ENCODE measurements at places on chromosomes 2 and 18. TPM values are rescaled to one million over a fixed set of nuclear protein-coding genes. Genes with fewer than 3 reads are reported as not detected.
A peak's percentile ranks its signal among the peaks of the same experiment; 100 is the strongest.

ZNF396 gene
- total RNA-seq: 0.54 TPM

- H3K4me3 ChIP-seq: peak overlapping the region; percentile 97
- peak overlapping the region; percentile 80 for H3K27ac ChIP-seq
- H3K27me3 ChIP-seq: no peaks in the 10 kb centered on the region
Observed at GRCh38 chr2:138502255-138503086, 901 bp downstream of the SPOPL start.

DNA sequence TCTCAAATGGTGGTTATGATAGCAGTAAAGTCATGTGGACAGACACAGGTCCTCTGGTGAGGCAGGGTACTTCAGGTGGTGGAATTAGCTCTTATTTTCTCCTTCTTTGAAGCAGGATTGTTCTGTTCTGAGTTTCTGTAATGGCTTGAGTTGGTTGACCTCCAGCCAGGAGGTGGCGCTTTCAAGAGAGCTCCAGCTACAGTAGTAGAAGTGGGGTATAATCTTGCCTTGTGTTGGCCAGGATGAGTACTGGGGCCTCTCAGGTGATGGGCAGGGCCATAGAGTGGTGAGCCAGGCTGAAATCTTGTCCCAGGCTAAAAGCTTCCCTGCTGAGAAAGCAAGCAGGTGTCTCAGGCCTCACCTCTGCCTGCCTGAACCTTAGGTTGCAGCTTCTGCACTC is 52.5 kb upstream of the CSRNP3 start:
- DNase-seq: no peak
- no peak overlapping the region for H3K4me3 ChIP-seq
- H3K27ac ChIP-seq: no peak overlapping the region

DNA sequence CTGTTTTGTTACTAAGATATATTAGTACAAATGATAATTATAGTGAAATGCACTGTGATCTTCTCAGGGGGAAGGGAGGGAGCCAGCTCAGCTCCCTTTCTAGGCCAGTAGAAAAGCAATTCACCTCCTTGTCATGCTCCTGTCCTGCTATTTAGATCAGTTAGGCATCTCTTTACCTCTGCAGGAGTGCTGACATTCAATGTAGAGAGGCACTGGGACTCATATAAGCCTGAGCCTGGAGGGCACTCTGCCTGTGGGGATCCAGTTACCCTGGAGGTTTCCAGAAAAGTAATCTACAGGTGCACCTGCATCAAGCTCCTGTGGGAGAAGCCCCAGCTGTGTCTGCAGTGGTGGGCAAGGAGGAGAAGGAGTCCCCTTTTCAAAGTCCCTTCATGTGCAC is 277.0 kb downstream of the CPS1 start:
- H3K27ac ChIP-seq: no peak overlapping the region
- no peaks in the 10 kb centered on the region for H3K36me3 ChIP-seq
- no peak for DNase-seq
- no peak overlapping the region for H3K4me3 ChIP-seq

DNA sequence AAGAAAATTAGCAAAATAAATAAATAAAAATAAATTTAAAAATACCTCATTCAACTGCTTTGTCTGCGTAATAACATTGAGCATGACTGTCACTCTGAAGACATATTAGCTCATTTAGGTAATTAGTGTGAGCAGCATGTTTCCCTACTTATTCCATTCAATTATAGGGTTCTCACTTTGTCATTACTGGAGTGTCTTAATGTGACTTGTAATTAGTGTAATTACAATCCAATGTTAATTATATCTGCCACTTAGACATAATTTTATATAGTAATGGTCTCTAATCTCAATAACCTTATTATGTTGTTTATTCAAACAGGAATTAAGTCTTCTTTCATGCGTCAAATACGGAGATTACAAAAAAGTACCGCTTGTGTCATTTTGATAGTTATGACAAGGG is 893.9 kb upstream of the ACVR2A start:
- H3K27ac ChIP-seq: no peak overlapping the region
- DNase-seq: no peak
- H3K27me3 ChIP-seq: no peaks in the 10 kb centered on the region
- H3K36me3 ChIP-seq: no peaks in the 10 kb centered on the region

C2orf78 gene
- not detected for total RNA-seq

- no peak overlapping the region for H3K4me3 ChIP-seq
- peak overlapping the region; percentile 55 for H3K27ac ChIP-seq
- peak; percentile 76 for DNase-seq
- H3K27me3 ChIP-seq: no peaks in the 10 kb centered on the region
Observed at GRCh38 chr2:215654148-215654819, 218.4 kb upstream of the FN1 start.

SOX11 gene
- 4.7 TPM for total RNA-seq

BABAM2 gene
- total RNA-seq: 16.7 TPM

GRB14 gene
- not detected for total RNA-seq

DNA sequence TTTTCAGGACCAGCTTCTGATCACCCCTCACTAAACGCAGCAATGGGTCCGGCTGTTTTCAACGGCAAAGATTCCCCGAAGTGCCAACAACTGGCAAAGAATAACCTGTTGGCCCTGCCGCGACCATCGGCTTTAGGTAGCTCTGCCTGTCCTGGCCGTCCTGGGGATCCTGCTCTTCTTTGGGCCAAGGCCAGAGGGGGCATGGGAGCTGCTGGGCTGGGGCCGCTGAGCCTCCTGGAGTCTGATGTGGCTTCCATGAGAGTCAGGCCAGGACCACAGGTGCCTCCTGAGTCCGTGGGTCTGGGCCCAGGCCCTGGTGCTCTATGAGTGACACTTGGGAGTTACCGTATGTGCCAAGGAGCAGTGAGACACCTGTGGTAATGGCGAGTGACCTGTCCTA is 46.9 kb downstream of the GREB1 start:
- no peaks in the 10 kb centered on the region for H3K36me3 ChIP-seq
- no peak overlapping the region for H3K4me3 ChIP-seq
- H3K27me3 ChIP-seq: peaks cover 30% of the 10 kb centered on the region

GAL3ST2 gene
- not detected for total RNA-seq

DNA sequence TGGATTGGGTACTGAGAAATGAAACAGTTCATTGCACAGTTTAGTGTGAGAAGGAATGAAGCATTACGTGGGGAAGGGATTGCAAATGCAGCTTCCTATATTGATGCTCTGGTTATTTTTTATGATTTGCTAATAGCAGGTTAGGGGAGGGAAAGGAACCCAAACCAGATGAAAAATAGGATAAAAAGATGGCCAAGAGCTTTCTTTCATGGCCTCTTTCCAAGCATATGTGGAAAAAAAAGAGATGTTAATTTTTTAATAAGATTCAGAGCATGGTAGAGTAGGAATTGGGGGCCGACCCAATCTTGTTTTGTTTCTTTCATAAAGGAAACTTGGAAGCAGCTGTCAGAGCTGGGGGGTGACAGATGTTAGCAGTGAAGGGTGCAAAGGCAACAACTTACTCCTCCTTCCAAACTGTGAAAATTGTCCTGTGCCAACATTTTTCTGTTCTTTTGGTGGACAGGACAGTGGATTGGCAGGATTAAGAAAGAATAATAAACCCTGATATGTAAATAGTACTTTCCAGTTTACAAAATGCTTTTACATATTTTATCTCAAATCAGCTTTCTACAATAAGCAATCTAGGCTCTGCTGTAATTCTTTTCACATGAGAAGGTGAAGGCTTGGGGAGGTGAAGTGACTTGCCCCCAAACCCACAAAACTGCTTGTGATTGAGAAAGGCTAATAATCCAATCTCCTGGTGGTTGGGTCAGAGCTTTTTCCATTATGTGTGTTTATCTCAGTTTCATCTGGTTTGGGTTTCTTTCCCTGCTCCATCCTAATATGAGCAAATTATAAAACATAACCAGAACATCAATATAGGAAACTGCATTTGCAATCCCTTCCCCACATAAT is 270.1 kb downstream of the ETAA1 start:
- peak; percentile 54 for DNase-seq
- H3K4me3 ChIP-seq: no peak overlapping the region
- H3K36me3 ChIP-seq: no peaks in the 10 kb centered on the region
- peaks cover 7% of the 10 kb centered on the region for H3K4me1 ChIP-seq

GRCh38 chr2:74706741-74707140 is 52.7 kb downstream of the SEMA4F start:
- no peak overlapping the region for H3K27ac ChIP-seq
- no peaks in the 10 kb centered on the region for H3K27me3 ChIP-seq
- no peak overlapping the region for H3K4me3 ChIP-seq
- no peaks in the 10 kb centered on the region for H3K36me3 ChIP-seq
- H3K4me1 ChIP-seq: peaks cover 6% of the 10 kb centered on the region

DNA sequence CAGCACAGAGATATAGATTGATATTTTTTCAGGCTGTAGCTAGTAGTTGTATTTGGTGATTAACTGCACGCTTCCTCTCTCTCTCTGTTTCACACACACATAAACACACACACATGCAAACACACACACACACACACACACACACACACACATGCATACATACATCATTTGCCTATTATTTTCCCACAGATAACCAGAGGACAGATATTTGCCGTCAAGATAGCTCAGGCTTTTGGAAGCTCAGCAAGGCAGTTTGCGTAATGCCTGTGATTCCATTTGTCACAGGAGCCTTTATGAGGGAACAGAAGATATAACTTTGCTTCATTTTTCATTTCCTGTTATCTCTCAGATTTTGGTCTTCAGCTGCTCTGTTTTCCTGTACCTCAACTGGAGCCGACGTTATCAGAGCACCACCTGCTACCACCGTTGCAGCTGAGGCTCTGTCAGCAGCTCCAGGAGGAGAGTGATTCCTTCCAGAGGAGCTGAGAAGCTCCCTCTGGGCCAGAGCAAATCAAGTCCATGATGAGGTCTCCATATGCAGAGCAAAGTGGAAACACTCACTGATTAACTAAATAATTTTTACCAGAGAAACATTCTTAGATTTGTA is 341.9 kb upstream of the PIK3C3 start:
- H3K4me3 ChIP-seq: no peak overlapping the region
- no peaks in the 10 kb centered on the region for H3K36me3 ChIP-seq
- no peak overlapping the region for H3K27ac ChIP-seq
- H3K27me3 ChIP-seq: no peaks in the 10 kb centered on the region
- H3K4me1 ChIP-seq: no peaks in the 10 kb centered on the region

GRCh38 chr2:177799531-177799930 is 273.0 kb downstream of the PDE11A start:
- peak; percentile 12 for DNase-seq
- H3K27ac ChIP-seq: no peak overlapping the region
- no peak overlapping the region for H3K4me3 ChIP-seq
- H3K36me3 ChIP-seq: no peaks in the 10 kb centered on the region
- no peaks in the 10 kb centered on the region for H3K27me3 ChIP-seq

GRCh38 chr18:5982332-5982731 is 87.0 kb upstream of the TMEM200C start:
- no peak overlapping the region for H3K27ac ChIP-seq
- H3K27me3 ChIP-seq: no peaks in the 10 kb centered on the region
- no peaks in the 10 kb centered on the region for H3K36me3 ChIP-seq
- H3K4me1 ChIP-seq: peaks cover 2% of the 10 kb centered on the region
- no peak for DNase-seq

GPR35 gene
- total RNA-seq: 0.28 TPM

ACMSD gene
- not detected for total RNA-seq

DNA sequence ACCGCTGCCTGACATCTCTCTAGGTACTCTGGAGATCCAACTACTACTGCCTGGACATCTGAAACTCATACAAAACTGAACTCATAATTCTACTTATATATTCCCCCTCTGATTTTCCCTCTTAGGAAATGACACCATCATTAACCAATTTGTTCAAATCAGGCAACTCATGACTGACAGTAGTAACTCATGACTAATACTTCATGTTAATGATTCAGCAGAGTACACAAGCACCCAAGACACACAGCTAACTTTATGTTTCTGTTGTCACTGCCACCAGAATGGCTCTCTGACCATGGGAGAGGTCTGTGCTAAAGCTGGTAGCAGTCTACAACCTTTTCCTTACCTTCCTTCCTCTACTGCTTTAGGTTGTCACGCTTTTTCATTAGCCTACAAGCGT is 91.1 kb downstream of the ITSN2 start:
- peaks cover 12% of the 10 kb centered on the region for H3K36me3 ChIP-seq
- no peaks in the 10 kb centered on the region for H3K27me3 ChIP-seq
- no peak overlapping the region for H3K27ac ChIP-seq
- H3K4me3 ChIP-seq: no peak overlapping the region
- DNase-seq: peak; percentile 26

SCYGR4 gene
- total RNA-seq: not detected

GRCh38 chr2:190763901-190764514 is 115.1 kb downstream of the NAB1 start:
- H3K4me3 ChIP-seq: no peak overlapping the region
- no peaks in the 10 kb centered on the region for H3K27me3 ChIP-seq
- peak; percentile 57 for DNase-seq
- no peak overlapping the region for H3K27ac ChIP-seq
- H3K36me3 ChIP-seq: no peaks in the 10 kb centered on the region

INPP5D gene
- under 0.01 TPM for total RNA-seq

CYP1B1 gene
- total RNA-seq: 1.1 TPM

IRS1 gene
- 21.1 TPM for total RNA-seq

HOXD11 gene
- total RNA-seq: not detected

TMEM150A gene
- total RNA-seq: 4.8 TPM

DYNAP gene
- total RNA-seq: not detected

DNA sequence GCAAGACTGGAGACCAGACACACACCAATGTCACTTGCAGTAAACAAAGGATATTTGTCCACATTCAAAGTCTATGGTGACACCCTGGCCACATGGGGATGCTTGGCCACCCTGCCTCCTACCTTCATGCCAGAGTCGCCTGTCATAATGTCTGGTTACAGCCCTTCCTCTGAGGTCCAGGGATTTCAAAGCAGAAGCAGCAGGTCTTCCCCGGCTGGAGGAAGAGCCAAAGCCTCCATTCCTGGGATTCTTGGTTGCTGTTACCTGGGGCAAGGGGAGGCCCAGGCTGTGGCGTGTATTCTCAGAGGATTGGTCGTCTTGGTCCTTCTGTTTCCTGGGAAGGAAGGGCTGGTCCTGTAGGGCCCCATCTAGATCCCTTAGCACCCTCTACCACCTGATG is 2.3 kb upstream of the ALPP start:
- DNase-seq: no peak
- peaks cover 40% of the 10 kb centered on the region for H3K27me3 ChIP-seq
- no peaks in the 10 kb centered on the region for H3K4me1 ChIP-seq
- no peak overlapping the region for H3K4me3 ChIP-seq

- no peak overlapping the region for H3K27ac ChIP-seq
- no peaks in the 10 kb centered on the region for H3K36me3 ChIP-seq
- H3K4me3 ChIP-seq: no peak overlapping the region
- peaks cover 6% of the 10 kb centered on the region for H3K4me1 ChIP-seq
- H3K27me3 ChIP-seq: no peaks in the 10 kb centered on the region
- peak; percentile 7 for DNase-seq
Observed at GRCh38 chr18:50013363-50014138, 181.4 kb downstream of the MYO5B start.

Data from IMR-90 (cell line).